ENCODE measurements at places on chromosomes 16 and 17. TPM values are rescaled to one million over a fixed set of nuclear protein-coding genes. Genes with fewer than 3 reads are reported as not detected.

DNA sequence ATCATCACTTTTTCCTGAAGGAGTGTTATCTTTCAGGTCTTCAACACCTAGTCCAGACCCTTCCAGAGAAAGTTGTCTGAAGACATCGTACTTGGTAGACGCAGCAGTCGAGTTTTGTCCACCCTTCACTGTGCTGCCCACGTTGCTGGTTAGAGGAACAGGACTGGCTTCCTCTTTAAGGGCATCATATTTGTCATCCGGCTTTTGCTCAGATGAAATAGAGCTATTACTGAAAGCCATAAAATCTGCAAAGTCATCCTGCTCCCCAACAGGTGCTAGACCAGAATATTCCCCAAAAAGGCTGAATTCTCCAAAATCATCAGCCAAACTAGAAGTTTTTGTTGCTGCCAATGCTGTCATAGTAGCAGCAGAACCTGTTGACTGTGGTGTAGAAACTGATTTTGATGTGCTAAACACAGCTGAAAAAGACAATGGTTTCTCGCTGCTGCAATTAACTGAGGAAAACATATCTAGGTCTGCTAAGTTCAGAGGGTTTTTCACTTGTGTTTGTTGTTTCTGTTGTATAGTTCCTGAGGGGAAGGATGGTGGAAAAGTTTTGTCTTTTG lies 55.7 kb downstream of the SYNRG start:
- H3K27ac ChIP-seq = no peak overlapping the region
- no peaks in the 10 kb centered on the region for H3K27me3 ChIP-seq
- H3K4me1 ChIP-seq = no peaks in the 10 kb centered on the region
- no peak overlapping the region for H3K4me3 ChIP-seq

DNA sequence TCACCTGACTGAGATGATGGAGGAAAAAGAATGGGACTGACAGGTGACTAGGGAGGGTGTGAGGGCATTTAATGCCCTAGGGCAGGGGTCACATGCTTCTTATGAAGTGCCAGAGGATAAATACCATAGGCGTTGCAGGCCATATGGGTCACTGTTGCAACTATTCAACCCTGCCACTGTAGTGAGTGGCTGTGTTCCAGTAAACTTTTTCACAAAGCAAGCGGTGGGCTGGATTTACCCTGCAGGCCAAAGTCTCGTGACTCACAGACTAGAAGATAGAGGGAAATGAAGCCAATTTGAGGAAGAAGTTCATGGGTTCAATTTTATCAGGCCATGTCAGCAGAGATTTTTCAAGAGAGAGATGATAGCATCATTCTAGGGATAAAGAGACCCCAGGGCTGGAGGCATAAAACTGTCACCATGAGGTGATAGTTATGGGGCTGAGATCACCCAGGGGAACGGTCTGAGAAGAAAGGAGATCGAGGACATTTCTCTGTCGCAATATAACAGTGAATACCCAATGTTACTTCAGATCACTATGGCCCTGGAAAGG lies 8.6 kb downstream of the ARHGAP17 start:
- peaks cover 18% of the 10 kb centered on the region for H3K4me1 ChIP-seq
- H3K27me3 ChIP-seq = no peaks in the 10 kb centered on the region
- no peak overlapping the region for H3K4me3 ChIP-seq
- H3K27ac ChIP-seq = no peak overlapping the region

DNA sequence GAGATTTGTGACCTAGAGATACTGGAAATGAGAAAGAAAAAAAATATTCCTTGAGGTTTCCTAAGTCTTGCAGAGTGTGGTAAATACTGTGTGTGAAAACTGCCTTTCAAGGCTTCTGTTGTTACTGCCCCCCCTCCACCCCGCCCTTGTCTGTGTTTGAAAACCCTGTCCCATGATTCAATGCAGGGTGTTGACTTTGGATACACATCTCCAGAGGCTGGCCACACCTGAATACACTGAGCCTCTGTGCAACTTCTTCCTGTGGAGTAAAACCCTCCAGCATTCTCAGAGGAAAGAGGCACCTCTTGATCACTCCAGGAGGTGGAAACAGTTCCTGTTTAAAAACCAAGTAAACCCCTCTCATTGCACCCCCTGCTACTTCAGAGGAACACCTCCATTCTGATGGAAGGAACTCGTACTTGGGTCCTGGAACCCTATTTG lies 123.0 kb upstream of the CACNG5 start:
- H3K4me1 ChIP-seq = no peaks in the 10 kb centered on the region
- DNase-seq = no peak
- H3K27me3 ChIP-seq = no peaks in the 10 kb centered on the region
- no peak overlapping the region for H3K4me3 ChIP-seq
- H3K27ac ChIP-seq = no peak overlapping the region

DNA sequence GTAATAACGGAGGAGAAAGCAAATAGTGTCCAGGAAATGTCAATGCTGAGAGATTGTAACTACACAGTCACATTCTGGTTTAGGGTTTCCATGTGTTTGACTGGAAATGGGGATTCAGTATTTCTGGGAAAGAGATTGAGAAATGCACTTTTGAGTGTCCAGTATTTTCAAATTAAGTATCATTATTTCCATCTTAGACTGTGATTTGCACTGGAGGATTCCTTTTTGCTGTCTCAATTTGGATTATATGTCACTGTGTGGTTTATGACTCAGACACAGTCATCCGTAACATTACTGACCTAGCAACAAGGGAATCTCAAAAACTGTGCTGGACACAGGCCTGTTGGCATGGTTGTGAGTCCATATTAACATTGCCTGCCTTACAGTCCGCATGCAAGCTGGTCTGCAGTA lies 681.4 kb downstream of the CDH11 start:
- no peak for DNase-seq
- H3K27ac ChIP-seq = no peak overlapping the region
- no peaks in the 10 kb centered on the region for H3K4me1 ChIP-seq
- H3K36me3 ChIP-seq = no peaks in the 10 kb centered on the region

GRCh38 chr16:21069986-21070385 lies 80.7 kb downstream of the DNAH3 start:
- H3K4me3 ChIP-seq = no peak overlapping the region
- H3K4me1 ChIP-seq = no peaks in the 10 kb centered on the region
- H3K36me3 ChIP-seq = no peaks in the 10 kb centered on the region
- H3K27me3 ChIP-seq = no peaks in the 10 kb centered on the region
- H3K27ac ChIP-seq = no peak overlapping the region

The CTF1 gene
- 0.30 TPM for total RNA-seq

DNA sequence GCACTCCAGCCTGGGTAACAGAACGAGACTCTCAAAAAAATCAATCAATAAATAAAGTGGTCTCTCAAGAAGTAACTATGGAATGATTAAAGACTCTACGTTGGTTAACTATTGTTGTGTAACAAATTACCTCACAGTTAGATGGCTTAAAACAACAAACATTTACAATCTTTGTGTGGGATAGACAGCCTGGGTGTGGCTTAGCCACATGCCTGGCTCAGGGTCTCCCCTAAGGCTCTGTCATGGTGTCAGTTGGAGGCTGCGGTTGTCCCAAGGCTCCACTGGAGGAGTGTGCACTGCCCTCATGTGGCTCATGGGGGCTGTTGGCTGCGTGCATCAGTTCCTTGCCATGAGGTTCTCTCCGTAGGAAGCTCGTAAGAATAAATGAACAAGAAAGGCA lies 294.5 kb downstream of the SNX29 start:
- H3K4me3 ChIP-seq = no peak overlapping the region
- no peaks in the 10 kb centered on the region for H3K4me1 ChIP-seq
- H3K27ac ChIP-seq = no peak overlapping the region
- H3K27me3 ChIP-seq = no peaks in the 10 kb centered on the region
- no peak for DNase-seq

The CCDC144A gene
- 21.8 TPM for total RNA-seq

DNA sequence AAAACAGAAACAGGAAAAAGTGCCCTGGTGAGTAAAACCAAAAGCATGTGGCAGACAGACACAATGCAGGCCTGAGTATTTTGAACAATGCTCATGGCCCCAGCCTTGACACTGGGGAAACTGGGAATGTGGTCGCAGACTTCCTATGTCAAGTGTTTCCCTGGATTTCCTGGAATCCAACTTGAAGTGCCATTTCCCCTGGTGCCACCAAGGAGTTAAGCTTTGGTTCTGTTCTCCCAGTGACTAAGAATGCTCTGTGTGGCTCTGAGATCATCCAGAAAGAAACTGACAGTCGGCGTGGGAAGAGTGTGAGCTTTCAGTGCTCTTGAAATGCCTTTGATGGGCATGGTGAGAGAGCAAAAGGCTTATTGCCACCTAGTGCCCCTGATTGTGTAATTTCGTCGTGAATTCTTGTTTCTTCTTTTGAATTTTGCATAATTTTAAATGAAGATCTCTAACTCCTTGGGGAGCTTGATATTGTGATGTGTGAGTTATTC lies 96.0 kb downstream of the YPEL2 start:
- H3K4me3 ChIP-seq = no peak overlapping the region
- no peak for DNase-seq
- peaks cover 5% of the 10 kb centered on the region for H3K4me1 ChIP-seq
- no peaks in the 10 kb centered on the region for H3K27me3 ChIP-seq

The AFMID gene
- 3.5 TPM for total RNA-seq

DNA sequence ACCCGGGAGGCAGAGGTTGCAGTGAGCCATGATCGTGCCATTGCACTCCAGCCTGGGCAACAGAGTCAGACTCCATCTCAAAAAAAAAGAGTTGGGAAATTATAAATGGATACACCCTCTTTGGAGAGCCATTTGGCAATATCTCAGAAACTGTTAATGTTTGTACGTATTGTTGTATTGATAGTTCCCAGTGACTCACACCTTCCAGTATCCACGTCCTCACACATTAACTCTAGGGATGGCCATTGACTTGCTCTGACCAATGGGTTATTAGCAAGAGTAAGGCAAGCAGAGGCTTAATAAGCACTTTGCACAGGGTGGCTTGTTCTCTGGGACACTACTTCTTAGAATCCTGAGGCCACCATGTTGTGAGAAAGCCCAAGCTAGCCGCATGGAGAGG lies 107.6 kb upstream of the LHX1 start:
- no peak overlapping the region for H3K4me3 ChIP-seq
- no peak for DNase-seq
- H3K36me3 ChIP-seq = no peaks in the 10 kb centered on the region
- no peak overlapping the region for H3K27ac ChIP-seq
- peaks cover 6% of the 10 kb centered on the region for H3K27me3 ChIP-seq

- H3K27ac ChIP-seq = peak overlapping the region; percentile 84
- no peaks in the 10 kb centered on the region for H3K27me3 ChIP-seq
- H3K4me3 ChIP-seq = peak overlapping the region; percentile 78
These were observed 5.6 kb downstream of the GLG1 start for GRCh38 chr16:74601126-74601871.

DNA sequence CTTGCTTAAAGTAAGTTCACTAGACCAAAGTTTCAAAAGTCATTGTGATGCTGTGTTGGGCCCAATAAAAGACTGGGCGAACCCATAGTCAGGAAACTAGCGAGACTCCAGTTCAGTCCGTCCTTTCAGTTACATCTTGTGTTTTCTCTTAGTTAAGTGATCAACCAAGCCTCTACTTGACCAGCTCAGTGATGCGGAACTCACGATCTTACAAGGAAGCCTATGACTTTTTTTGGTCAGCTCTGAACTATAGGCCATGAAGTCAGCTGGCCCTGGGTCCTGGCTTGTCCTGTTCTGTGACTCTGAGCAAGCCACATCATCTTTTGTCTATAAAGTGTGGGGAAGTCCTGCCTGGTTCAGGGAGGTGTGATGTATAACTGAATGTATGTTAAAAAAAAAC lies 21.7 kb upstream of the WSCD1 start:
- no peaks in the 10 kb centered on the region for H3K4me1 ChIP-seq
- H3K36me3 ChIP-seq = no peaks in the 10 kb centered on the region
- no peak for DNase-seq
- no peak overlapping the region for H3K27ac ChIP-seq
- no peaks in the 10 kb centered on the region for H3K27me3 ChIP-seq

GRCh38 chr16:88430524-88431446 lies 22.3 kb upstream of the ZFPM1 start:
- no peak overlapping the region for H3K27ac ChIP-seq
- no peaks in the 10 kb centered on the region for H3K27me3 ChIP-seq
- peak; percentile 47 for DNase-seq
- no peaks in the 10 kb centered on the region for H3K36me3 ChIP-seq
- H3K4me1 ChIP-seq = peaks cover 17% of the 10 kb centered on the region

DNA sequence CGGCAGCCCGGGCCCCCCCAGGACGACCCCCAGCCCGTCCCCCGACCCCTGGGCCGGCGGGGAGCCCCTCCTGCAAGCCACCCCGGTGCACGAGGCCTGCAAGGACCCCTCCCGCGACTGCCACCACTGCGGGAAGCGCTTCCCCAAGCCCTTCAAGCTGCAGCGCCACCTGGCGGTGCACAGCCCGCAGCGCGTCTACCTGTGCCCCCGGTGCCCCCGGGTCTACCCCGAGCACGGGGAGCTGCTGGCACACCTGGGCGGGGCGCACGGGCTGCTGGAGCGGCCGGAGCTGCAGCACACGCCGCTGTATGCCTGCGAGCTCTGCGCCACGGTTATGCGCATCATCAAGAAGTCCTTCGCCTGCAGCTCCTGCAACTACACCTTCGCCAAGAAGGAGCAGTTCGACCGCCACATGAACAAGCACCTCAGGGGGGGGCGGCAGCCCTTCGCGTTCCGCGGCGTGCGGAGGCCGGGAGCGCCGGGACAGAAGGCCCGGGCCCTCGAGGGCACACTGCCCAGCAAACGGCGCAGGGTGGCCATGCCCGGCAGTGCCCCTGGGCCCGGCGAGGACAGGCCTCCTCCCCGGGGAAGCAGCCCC lies 15.6 kb upstream of the ZFPM1 start:
- DNase-seq = peak; percentile 42
- no peak overlapping the region for H3K27ac ChIP-seq
- H3K27me3 ChIP-seq = no peaks in the 10 kb centered on the region
- H3K4me1 ChIP-seq = no peaks in the 10 kb centered on the region
- H3K4me3 ChIP-seq = no peak overlapping the region
- H3K36me3 ChIP-seq = no peaks in the 10 kb centered on the region

- no peak for DNase-seq
- H3K4me1 ChIP-seq = peaks cover 7% of the 10 kb centered on the region
- no peak overlapping the region for H3K27ac ChIP-seq
- no peaks in the 10 kb centered on the region for H3K27me3 ChIP-seq
These were observed 6.5 kb downstream of the CHD9 start for GRCh38 chr16:53061256-53061655.

The RMI2 gene
- 4.3 TPM for total RNA-seq

GRCh38 chr16:68267612-68268405 lies 3.5 kb downstream of the SLC7A6 start:
- DNase-seq = no peak
- peaks cover 2% of the 10 kb centered on the region for H3K36me3 ChIP-seq
- H3K4me3 ChIP-seq = peak overlapping the region; percentile 4
- H3K4me1 ChIP-seq = peaks cover 81% of the 10 kb centered on the region
- peak overlapping the region; percentile 82 for H3K27ac ChIP-seq

The TBC1D3 gene
- not detected for total RNA-seq
